ENCODE measurements at places on chromosomes 11 and 22.

DNA sequence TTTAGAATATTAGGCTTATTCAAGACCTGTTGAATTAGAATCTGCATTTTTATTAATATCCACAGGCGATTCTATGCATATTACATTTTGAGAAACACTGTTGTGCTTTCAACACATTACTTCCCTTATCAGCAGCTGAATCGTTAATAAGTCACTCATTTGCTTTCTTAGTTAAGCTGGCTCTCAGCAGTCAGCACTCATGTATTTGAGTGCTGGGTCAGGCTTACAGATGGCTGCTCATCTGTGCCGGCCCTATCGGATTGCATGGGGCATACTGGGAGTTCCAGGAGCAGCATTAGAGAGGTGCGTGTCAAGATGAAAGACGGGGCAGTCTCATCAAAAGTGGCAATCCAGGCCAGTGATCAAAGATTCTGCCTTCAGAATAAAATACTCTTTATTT is 10.8 kb upstream of the OR51L1 start:
- no peaks in the 10 kb centered on the region for H3K36me3 ChIP-seq
- no peaks in the 10 kb centered on the region for H3K27me3 ChIP-seq
- H3K4me3 ChIP-seq: no peak overlapping the region
- H3K27ac ChIP-seq: no peak overlapping the region
- no peaks in the 10 kb centered on the region for H3K4me1 ChIP-seq

DNA sequence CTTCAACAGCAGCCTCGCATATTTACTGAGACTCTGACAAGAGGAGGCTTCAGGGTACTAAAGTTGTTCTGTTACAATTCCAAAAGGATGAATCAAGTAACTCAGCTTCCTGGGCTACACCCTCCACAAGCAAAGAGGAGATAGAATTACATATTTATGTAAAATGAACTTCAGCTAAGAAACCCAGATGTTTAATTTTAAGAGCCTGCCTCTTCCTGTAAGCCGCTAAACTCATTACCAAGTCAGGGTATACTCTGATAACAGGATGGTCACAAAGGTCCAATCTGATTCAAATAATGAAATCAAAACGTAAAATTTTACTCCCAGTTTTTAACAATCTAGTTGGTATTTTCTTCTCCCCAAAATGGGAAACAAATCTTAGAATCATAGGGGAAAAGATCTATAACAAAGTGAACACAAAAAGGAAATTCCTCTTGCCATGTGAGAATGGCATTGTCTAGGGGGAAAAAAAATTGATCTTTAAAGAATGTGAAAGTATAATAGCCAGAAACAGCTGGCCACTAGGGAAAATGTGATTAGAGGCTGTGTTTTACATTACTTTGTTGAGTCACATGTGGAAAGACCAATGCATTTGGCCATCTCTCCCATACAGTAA is 30.9 kb downstream of the CHEK2 start:
- H3K4me1 ChIP-seq: no peaks in the 10 kb centered on the region
- H3K27me3 ChIP-seq: no peaks in the 10 kb centered on the region
- DNase-seq: no peak

DNA sequence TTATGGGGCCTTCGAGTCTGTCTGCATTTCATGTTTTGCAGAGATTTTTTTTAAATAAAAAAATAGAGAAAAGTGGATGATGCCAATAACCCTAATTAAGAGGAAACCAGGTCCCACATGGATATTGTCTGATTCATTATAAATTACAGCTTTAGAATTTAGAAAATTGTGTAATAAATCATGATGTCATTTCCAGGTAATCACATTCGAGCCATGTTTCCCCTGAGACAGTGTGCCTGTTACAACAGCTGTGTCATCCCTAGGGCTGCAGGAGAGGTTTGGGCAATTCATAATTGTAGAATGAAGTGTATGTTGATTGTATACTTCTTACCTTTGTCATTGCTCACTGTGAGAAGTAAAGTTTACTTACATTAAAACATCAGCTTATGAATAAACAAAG is 38.3 kb downstream of the NCAM1 start:
- no peaks in the 10 kb centered on the region for H3K36me3 ChIP-seq
- no peak for DNase-seq
- H3K27me3 ChIP-seq: no peaks in the 10 kb centered on the region
- no peak overlapping the region for H3K27ac ChIP-seq

GRCh38 chr11:8253566-8253965 is 10.1 kb downstream of the LMO1 start:
- H3K36me3 ChIP-seq: no peaks in the 10 kb centered on the region
- H3K27me3 ChIP-seq: peaks cover 4% of the 10 kb centered on the region
- no peak overlapping the region for H3K27ac ChIP-seq
- no peak overlapping the region for H3K4me3 ChIP-seq

- no peak overlapping the region for H3K4me3 ChIP-seq
- no peaks in the 10 kb centered on the region for H3K36me3 ChIP-seq
- no peaks in the 10 kb centered on the region for H3K27me3 ChIP-seq
- H3K4me1 ChIP-seq: peaks cover 56% of the 10 kb centered on the region
- no peak overlapping the region for H3K27ac ChIP-seq
These were observed 8.0 kb upstream of the CAVIN3 start for GRCh38 chr11:6328321-6328720.

DNA sequence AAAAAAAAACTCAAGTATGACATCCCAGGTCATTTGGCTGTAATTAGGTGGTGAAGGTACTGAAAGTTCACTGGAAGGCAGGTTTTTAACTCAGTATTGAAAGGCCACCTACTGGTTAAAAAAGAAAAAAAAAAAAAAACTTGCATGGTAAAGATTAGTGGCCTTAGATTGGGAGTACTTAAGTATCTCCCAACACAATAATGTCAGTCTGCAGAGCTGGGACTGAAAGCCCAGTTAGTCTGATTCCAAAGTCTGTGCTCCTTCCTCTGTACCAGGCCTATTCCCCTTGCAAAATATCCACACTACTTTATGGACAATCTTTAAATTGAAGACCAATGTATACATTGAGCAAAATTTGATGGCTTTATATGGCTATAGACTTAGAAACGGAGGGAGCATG is 85.5 kb downstream of the NOX4 start:
- peaks cover 4% of the 10 kb centered on the region for H3K4me1 ChIP-seq
- H3K4me3 ChIP-seq: no peak overlapping the region
- no peak overlapping the region for H3K27ac ChIP-seq
- DNase-seq: no peak

DNA sequence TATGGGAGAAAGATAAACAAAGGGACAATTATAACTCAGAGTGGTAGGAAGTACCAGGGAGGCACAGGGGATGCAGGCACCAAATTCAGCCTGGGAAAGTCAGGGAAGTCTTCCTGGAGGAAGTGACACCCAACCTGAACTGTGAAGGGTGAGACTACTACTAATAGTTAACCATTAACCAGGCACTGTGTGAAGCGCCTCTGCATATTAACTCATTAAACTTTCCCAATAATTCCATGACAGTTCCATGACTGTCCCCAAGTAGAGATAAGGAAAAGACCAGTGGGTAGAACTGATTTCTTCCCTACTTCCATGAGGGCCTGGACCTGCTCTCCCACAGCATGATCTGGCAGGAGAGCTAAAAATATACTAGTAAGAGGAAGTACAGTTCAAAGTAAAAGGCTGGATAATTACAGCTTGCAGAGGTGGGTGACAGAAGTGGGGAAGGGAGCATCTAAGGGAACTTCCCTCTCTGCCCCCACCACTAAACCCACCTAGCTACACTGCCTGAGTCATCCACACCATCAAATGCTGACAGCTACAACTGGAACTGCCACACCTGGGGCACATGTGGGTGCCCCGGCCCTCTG is 4.7 kb upstream of the AP1B1 start:
- H3K27ac ChIP-seq: no peak overlapping the region
- H3K27me3 ChIP-seq: no peaks in the 10 kb centered on the region
- no peaks in the 10 kb centered on the region for H3K4me1 ChIP-seq
